Skin of body (tissue), 3 donors: ENCODE measurements at places on chromosomes 6 and 20. TPM values are rescaled to one million over a fixed set of nuclear protein-coding genes. Genes with fewer than 3 reads are reported as not detected.

E2F3 gene
- 5.6 TPM for total RNA-seq

PAX1 gene
- 1.2 TPM for total RNA-seq

SPATA25 gene
- total RNA-seq = 0.69 TPM

GMDS gene
- 12.5 TPM for total RNA-seq
